ENCODE measurements at places on chromosomes 1 and 21. TPM values are rescaled to one million over a fixed set of nuclear protein-coding genes. Genes with fewer than 3 reads are reported as not detected.

Gene HUNK
- total RNA-seq, result 7.5 TPM

Gene LENEP
- total RNA-seq, result 0.50 TPM

Gene DEPDC1
- 19.9 TPM for total RNA-seq

Gene GBP1
- total RNA-seq, result 0.51 TPM

Gene NBPF6
- 0.84 TPM for total RNA-seq

Gene LCE1D
- total RNA-seq, result not detected

Gene DDR2
- 0.65 TPM for total RNA-seq

Gene BGLAP
- total RNA-seq, result 1.3 TPM

Gene RAB42
- 2.9 TPM for total RNA-seq

Gene SUSD4
- total RNA-seq, result 31.4 TPM

Gene C1orf210
- total RNA-seq, result 9.6 TPM

Gene GADD45A
- 58.6 TPM for total RNA-seq

Gene OR2L2
- 0.16 TPM for total RNA-seq

Gene VHLL
- not detected for total RNA-seq

Data from Caco-2 (cell line).